ENCODE measurements at places on chromosomes 6 and 20.

- DNase-seq, result no peak
Measured at GRCh38 chr6:30319146-30319835, 7.4 kb upstream of the TRIM39 start.

- no peak for DNase-seq
Measured at GRCh38 chr6:38604700-38605099, 35.0 kb downstream of the BTBD9 start.

- DNase-seq, result no peak
Measured at GRCh38 chr20:31580706-31581105, 24.4 kb upstream of the ID1 start.

- DNase-seq, result peak; percentile 17
Measured at GRCh38 chr6:160766989-160767646, 65.1 kb downstream of the PLG start.

DNA sequence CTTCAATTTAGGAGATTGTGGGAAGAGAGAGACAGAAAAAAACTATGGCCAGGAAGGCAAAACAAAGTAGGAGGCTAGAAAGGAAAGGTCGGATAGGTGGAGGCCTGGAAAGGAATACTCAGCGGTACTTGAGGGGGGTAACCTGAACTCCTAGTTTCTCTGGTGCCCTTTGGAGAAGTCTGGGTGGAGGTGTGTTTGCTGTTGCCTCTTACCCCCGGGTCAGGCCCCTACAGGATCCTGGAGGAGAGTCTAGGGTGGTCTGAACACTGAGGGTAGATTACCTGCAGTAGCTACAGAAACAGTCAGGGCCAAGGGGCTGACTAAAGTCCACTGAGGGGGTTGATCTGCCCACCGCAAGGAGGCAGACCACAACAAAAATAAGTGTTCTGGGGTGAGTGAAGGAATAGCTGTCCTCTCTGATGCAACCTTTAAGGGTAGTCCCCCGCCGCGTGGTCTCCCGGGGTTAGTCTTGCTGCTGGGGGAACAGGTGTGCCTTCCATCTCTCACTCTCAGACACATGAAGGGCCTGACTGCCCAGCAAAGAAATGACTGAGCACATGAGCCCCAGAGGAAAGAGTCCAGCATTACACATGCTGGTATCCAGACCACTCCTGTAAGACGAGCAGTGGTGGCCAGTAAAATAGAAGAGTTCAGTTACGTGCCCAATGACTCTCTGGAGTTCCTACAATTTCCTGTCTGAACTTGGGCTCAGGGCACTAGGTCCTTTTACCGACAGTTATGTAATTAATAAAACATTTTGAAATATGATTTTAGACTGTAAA, 59.5 kb downstream of the MTHFD1L start:
- no peak for DNase-seq

DNA sequence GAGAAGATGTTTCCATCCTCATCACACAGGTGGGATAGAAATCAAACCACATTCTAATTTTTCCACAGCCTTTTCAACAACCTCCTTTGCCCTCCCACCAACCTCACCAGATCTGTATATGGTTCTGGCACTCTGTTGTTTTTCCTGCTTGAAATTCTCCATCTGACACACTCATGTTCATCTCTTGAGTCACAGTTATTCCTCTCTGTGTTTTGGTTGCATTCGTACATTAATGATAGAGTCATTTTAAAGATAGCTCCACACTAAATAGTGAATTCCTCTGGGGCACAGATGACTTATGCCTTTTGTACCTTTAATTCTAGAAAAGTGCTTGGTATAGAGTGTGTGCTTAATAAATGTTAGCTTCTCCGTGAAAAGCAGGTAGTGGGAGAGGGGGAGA, 1.4 kb upstream of the GCLC start:
- DNase-seq, result no peak

All from stimulated activated CD4-positive, alpha-beta T cell treated with anti-CD3 and anti-CD28 coated beads, Interleukin-1b, Interleukin-23, amount 100 ng/mL, for 24 hours (primary cell).